ENCODE measurements at places on chromosomes 1 and 21. TPM values are rescaled to one million over a fixed set of nuclear protein-coding genes. Genes with fewer than 3 reads are reported as not detected.

- no peak for DNase-seq
- no peaks in the 10 kb centered on the region for H3K27me3 ChIP-seq
- no peaks in the 10 kb centered on the region for H3K4me1 ChIP-seq
- H3K27ac ChIP-seq = no peak overlapping the region
Observed at GRCh38 chr1:152880907-152881306, 2.8 kb downstream of the SMCP start.

DNA sequence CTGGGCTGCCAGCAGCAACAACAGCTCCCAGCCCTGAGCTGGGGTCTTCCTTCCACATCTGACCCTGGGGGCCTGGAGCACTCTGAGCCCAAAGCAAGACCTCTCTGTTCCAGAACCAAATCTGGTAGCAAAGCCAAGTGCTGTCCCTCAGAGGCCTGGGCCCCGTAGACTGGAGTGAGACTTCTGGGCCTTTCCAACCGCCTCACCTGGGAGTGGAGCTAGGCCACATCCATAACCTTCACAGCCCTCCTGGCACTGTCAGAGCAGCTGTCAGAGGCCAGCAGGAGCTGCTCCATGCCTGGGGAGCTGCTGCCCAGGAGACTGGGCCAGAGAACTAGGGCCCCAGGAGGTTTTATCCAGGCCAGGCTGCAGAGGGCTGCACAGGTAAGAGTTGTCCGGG, 15.4 kb upstream of the SLC5A9 start:
- no peak for DNase-seq
- no peaks in the 10 kb centered on the region for H3K36me3 ChIP-seq
- H3K27ac ChIP-seq = no peak overlapping the region

DNA sequence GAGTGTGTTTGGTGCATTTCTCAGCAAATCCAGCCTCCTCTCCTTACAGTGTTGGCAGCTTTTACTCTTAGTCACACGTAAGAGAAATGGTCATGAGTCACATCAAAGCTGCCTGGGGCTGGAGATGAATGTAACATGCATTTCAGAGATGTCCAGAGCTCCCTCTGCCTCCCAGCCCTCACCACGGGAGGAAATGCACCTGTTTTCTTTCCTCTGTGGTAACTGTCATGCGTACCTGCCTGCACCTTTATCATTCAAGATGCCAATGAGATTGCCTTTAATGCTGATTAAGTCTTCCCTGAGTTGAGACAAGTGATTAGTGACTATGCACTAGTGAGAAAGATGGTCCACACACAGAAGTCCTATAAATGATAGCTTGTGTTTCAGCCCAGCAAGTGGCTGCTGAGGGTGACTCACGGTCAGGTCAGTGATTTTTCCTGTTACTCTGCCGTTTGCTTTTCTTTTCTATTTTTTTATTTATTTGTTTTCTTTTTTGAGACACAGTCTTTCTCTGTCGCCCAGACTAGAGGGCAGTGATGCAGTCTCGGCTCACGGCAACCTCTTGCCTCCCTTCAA, 277.3 kb upstream of the FMN2 start:
- H3K36me3 ChIP-seq = no peaks in the 10 kb centered on the region
- no peaks in the 10 kb centered on the region for H3K27me3 ChIP-seq
- H3K27ac ChIP-seq = peak overlapping the region; percentile 81
- peak; percentile 74 for DNase-seq

- DNase-seq = no peak
- H3K4me1 ChIP-seq = no peaks in the 10 kb centered on the region
- no peak overlapping the region for H3K4me3 ChIP-seq
- H3K36me3 ChIP-seq = no peaks in the 10 kb centered on the region
- no peaks in the 10 kb centered on the region for H3K27me3 ChIP-seq
- H3K27ac ChIP-seq = no peak overlapping the region
Observed at GRCh38 chr1:42999308-42999707, 40.6 kb upstream of the SLC2A1 start.

- DNase-seq = no peak
- H3K36me3 ChIP-seq = no peaks in the 10 kb centered on the region
- H3K27me3 ChIP-seq = no peaks in the 10 kb centered on the region
Observed at GRCh38 chr21:15219039-15219438, 154.2 kb upstream of the NRIP1 start.

Gene LRRC39
- not detected for polyA plus RNA-seq

Gene PLA2G2A
- 80.7 TPM for polyA plus RNA-seq

All from sigmoid colon (tissue), 7 donors.